Stimulated activated CD4-positive, alpha-beta T cell treated with anti-CD3 and anti-CD28 coated beads, Interleukin-1b, Interleukin-23, amount 100 ng/mL, for 4 hours (primary cell): ENCODE measurements at places on chromosomes 4 and X.
A peak's percentile ranks its signal among the peaks of the same experiment; 100 is the strongest.

- no peak for DNase-seq
These were observed 360.0 kb downstream of the CHIC1 start for GRCh38 chrX:73922856-73923455.

- DNase-seq, result no peak
These were observed 88.6 kb downstream of the PALLD start for GRCh38 chr4:168585168-168586091.

DNA sequence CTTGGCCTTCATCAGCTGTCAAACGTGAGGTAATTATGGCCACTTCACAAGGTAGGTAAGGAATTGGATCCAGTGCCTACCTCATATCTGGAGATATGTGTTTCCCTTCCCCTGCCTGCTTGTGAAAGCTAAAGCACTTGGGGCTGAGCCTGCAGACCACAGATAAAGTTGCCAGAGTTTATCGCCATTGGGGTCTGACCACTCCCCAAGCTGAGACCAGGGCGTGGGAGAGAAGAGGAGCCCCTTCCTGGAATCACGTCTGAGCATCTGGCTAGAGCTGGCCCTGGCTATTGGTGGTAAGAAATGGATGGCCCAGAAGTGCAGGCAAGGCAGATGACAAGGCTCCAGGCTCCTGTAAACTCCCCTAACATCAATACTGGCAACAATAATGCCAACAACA is 2.7 kb downstream of the ALAS2 start:
- DNase-seq, result no peak

- DNase-seq, result no peak
These were observed 102.5 kb downstream of the RASL11B start for GRCh38 chr4:52964561-52965101.

- DNase-seq, result no peak
These were observed 6.7 kb downstream of the SULT1B1 start for GRCh38 chr4:69753686-69754085.

- peak; percentile 72 for DNase-seq
These were observed 1.0 kb downstream of the OTUD4 start for GRCh38 chr4:145179281-145179860.

DNA sequence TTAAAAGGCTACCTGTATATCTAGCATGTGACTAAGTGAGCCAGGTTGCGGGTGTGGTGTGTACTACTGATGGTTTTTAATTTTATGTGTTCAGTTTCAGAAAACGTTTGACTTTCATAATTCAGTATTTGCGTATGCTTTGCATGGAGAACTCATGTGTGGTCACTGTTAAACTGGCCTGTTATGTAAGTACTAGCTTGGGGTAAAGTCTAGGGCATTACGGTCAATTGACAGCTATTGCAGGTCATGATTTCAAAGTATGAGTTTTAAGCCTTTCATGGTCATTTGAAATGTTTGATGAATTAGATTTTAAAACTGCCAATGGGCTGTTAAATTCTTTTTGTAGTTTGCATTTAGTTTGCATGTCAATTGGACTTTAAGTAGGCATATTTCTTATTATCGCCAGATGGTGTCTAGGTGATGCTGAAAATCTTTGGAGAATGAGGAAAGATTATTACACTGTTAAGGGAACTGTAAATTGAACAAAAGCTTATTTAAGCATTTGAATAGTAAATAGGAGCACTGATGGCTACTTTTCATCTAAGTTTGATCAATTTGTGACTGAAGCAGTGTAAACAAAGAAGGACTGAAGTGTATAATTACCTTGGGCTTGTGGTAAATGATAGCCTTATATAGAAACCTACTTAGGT is 563.4 kb downstream of the DACH2 start:
- no peak for DNase-seq

- DNase-seq, result no peak
These were observed 209.1 kb downstream of the RELL1 start for GRCh38 chr4:37477126-37477525.

- no peak for DNase-seq
These were observed 554 bp downstream of the KLHL15 start for GRCh38 chrX:24026432-24026831.

DNA sequence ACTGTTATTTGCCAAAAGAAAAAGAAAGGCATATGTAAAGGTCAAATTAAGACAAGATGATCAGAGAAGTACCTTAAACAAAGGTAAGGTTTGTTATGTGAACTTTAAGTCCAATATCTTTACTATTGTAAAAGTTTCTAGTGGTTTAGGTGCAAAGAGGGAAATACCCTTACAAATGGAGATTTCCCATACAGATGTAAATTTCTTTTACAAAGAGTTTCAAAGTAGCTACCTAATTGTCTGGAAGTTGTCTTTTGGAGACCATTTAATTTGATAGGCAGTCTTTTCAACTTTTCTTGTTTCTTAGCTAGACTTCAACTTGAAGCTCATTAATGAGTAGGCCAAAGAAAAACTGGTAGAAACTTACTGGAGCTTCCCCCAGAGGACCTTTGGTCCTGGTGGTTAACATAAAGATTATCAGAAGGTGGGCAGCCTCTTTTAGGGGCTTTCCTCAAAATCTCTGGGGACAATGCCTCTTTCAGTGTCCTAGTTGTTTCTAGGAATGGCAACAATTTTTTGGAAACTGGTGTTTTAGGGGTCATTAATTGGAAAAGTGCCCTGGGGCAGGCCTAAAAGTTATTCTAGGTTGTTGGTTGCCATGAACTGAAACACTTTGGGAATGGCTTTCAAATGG is 297.3 kb downstream of the GUCY2F start:
- no peak for DNase-seq

GRCh38 chrX:32150141-32150540 is 1061.2 kb downstream of the DMD start:
- no peak for DNase-seq

DNA sequence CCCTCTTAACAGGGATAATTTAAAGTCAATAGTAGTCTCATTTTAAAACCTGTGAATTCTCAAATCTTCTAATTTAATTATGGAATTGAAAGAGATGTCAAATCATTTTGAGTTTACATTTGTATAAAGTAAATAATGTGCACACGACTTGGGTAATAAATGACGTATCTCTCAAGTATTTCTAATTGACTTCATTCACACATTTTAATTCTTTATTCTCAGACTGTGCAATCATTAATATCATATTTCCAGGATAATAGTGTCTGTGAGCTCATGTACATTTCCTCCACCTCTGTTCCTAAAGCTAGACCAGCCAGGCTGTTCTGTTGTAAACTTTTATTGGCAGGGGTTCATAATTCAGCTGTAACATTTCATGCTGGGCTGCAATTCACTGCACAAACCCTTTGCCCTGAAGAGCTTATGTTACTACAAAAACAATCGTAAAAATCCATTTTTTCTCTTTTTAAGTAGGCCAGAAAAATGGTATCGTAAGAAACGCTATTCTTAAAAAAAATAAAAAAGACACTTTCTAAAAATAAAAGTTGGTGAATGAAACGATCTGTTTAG is 1103.1 kb upstream of the TENM3 start:
- no peak for DNase-seq

DNA sequence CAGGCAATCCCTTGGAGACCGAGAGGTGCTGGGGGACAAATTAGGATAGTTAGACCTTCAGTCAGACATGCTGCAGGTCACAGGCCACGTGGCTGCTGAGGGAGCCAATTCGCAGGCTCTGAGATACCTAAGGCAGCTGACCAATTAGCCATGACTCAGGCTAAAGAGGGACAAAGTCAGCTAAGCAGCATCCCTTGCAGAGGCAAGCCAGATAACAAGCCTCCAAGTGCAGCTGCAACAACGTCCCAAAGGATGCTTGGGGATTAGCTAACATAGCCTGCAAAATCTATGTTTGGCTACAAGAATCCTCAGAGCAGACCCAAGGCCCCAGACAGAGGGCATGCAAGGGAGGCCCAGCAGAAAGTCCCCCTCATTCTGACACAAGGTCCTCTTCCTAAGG is 93.5 kb downstream of the SEL1L3 start:
- DNase-seq, result no peak

DNA sequence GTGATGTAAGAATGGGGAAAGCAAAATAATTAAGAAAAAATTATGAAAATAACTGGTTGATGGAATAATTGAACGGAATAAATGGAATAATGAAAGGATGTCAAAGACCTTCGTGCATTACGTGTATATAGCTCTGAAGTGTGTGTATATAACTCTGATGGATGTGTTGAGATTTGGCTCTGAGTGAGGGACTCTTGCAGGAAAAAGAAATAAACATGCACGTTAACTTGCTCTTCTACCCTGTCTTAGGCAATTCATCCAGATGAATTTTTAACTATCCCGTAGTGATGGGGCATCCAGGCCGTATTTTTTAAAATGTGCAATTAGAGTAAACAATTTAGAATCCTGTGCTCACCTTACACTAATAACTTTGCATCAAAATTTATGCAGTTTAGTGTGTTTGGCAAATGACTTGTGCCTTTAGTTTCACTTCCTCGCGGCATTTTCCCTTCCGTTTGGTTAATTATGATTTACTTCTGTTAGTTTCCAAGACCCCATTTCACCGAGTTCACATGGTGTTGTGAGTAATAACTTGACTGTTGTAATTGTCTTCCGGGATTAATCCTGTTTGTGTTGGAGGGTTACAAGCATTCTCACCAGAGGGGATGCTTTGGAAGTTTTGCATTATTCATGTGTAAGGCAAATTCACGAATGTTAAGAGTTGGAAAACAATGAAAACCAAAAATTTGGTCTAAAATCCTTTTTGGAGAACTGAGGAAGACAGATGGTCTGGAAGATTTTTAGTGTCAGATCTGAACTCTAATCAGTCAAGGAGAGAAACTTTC is 256.5 kb upstream of the FAT1 start:
- no peak for DNase-seq
